Tibial nerve (tissue), 4 donors: ENCODE measurements at places on chromosomes 13 and 19.

DNA sequence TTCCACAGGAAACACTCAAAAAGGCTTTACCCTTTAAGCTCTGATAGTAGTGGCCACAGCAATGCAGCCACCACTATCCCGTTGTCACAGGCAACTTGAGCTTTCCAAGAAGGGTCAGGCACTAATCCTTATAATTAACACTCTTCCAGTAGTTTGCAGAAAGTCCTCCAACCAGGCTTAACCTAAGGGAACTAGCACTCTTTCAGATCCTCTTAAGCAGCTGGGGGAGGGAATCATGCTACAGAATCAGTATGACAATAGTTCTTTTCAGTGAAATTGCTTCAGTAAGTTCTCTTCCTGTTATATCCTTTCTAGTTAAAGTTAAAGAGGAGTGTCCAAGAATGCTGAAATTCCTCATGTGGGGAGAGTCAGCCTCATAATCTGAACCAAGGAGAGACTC is 82.2 kb downstream of the TNFSF11 start:
- no peaks in the 10 kb centered on the region for H3K27me3 ChIP-seq
- no peak for DNase-seq
- no peak overlapping the region for H3K27ac ChIP-seq
- no peaks in the 10 kb centered on the region for H3K36me3 ChIP-seq
- H3K4me1 ChIP-seq = no peaks in the 10 kb centered on the region

- no peak overlapping the region for H3K4me3 ChIP-seq
- no peaks in the 10 kb centered on the region for H3K27me3 ChIP-seq
- H3K36me3 ChIP-seq = no peaks in the 10 kb centered on the region
- DNase-seq = no peak
Measured at GRCh38 chr13:50366488-50367174, 351.4 kb downstream of the KCNRG start.

- H3K27ac ChIP-seq = no peak overlapping the region
- no peaks in the 10 kb centered on the region for H3K4me1 ChIP-seq
- no peak overlapping the region for H3K4me3 ChIP-seq
- no peaks in the 10 kb centered on the region for H3K27me3 ChIP-seq
Measured at GRCh38 chr19:3765121-3765520, 2.6 kb downstream of the MRPL54 start.

DNA sequence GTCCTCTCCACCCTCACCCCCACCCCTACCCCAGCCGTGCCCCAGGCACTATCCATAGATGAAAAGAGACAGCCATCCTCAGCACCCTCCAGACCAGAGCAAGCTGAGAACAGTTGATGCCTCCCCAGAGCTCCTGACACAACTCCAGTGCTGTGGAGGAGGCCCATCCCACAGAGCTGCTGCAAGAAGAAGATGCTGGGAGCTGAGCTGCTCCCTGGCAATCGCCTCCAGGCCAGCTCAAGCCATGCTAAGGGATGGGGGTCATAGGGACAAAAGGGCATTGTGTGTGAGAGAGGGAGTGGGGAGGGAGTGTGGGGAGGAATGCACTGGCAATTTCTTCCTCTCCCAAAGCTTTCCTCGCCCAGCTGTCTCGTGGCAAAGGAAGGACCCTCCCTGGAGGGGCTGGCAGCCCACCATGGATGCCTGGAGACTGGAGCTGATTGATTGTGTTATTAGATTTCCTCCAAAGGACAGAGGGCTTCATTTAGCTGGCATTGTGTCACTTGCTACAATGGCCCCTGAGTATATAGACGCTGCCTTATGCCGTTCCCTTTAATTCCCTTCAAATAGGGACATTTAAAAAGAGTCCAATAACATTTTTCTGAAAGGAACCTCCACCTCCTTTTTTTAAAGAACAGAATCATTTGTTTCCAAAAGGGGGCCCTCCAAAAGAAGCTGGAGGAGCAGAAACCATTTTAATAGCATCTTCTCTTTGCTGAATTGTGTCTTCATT is 476.4 kb downstream of the FOXO1 start:
- H3K27ac ChIP-seq = peak overlapping the region; percentile 95
- no peaks in the 10 kb centered on the region for H3K27me3 ChIP-seq
- peaks cover 79% of the 10 kb centered on the region for H3K4me1 ChIP-seq
- no peak for DNase-seq

DNA sequence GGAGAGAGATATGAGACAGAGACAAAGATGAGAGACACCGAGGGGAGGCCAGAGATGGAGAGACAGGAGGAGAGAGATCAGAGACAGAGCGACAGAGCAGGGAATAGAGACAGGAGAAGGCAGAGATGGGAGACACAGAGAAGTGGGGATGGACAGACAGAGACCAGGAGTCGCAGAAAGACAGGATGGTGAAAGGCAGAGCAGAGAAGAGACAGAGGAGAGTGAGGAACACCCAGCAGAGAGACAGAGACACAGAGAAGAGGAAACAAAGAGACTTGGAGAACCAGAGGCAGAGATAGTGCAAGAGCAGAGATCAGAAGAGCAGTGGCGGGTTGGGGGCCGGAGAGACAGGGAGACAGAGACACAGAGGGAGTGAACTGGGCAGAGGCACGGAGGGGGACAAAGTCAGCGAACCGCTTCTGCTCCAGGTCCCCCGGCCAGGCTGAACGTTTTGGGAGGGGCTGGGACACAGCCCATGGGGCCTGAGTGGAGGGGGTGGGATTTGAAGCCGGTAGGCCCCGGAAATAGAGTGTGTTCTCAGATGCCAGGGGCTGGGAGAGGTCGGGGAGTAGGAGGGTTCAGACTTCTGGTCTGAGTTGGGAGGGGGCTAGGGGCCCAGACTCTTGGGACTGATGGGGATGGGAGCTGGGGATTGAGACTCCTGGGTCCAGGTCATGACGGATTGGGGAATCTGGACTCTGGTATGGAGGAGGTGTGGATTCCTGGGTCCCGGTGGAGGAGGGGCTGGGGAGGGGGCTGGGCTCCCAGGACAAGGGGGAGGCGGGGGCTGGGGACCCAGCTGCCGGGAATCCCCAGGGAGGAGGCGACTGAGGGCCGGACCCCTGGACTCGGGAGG is 654 bp downstream of the ZNF579 start:
- H3K4me1 ChIP-seq = no peaks in the 10 kb centered on the region
- no peaks in the 10 kb centered on the region for H3K27me3 ChIP-seq
- H3K27ac ChIP-seq = peak overlapping the region; percentile 92
- H3K4me3 ChIP-seq = peak overlapping the region; percentile 73
- DNase-seq = no peak

GRCh38 chr13:59950266-59950665 is 213.5 kb downstream of the DIAPH3 start:
- H3K36me3 ChIP-seq = no peaks in the 10 kb centered on the region
- H3K27ac ChIP-seq = no peak overlapping the region
- H3K4me1 ChIP-seq = no peaks in the 10 kb centered on the region
- H3K27me3 ChIP-seq = no peaks in the 10 kb centered on the region
- DNase-seq = no peak
- no peak overlapping the region for H3K4me3 ChIP-seq

GRCh38 chr19:14006766-14007562 is 844 bp upstream of the RFX1 start:
- no peaks in the 10 kb centered on the region for H3K36me3 ChIP-seq
- peaks cover 27% of the 10 kb centered on the region for H3K4me1 ChIP-seq
- no peak for DNase-seq
- no peaks in the 10 kb centered on the region for H3K27me3 ChIP-seq
- H3K27ac ChIP-seq = peak overlapping the region; percentile 100

GRCh38 chr19:14081797-14082674 is 3.5 kb downstream of the C19orf67 start:
- H3K27me3 ChIP-seq = no peaks in the 10 kb centered on the region
- no peak for DNase-seq
- H3K4me3 ChIP-seq = peak overlapping the region; percentile 80
- peak overlapping the region; percentile 58 for H3K27ac ChIP-seq
- no peaks in the 10 kb centered on the region for H3K36me3 ChIP-seq
- H3K4me1 ChIP-seq = peaks cover 25% of the 10 kb centered on the region
